Naive thymus-derived CD4-positive, alpha-beta T cell (primary cell): ENCODE measurements at places on chromosomes 6 and 20. TPM values are rescaled to one million over a fixed set of nuclear protein-coding genes. Genes with fewer than 3 reads are reported as not detected.

Gene SRMS
- not detected in 2 replicates for total RNA-seq

- DNase-seq, result no peak
These were observed 251.4 kb upstream of the MANEA start for GRCh38 chr6:95325916-95326315.

- no peak for DNase-seq
These were observed 93.1 kb downstream of the PRND start for GRCh38 chr20:4814696-4815252.

Gene WFDC13
- total RNA-seq, result not detected in 2 replicates

DNA sequence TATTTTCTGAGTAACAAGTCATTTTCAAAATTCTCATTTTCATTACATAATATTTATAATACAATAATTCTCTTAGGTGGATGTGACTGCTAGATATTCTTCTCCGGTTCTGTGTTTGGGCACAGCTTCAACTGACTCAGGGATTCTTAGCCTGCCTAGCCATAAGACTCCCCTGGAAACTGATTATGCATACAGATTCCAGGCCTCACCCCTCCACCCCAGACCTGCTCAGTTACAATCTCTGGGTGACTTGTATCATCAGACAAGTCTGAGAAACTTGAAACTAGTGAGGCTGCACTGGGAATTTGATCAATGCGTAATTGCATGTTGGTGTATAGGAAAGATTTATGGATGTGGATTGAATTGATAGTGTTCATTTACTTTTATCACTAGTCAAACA is 25.4 kb downstream of the FLRT3 start:
- no peak for DNase-seq

Gene OR12D2
- not detected for total RNA-seq

DNA sequence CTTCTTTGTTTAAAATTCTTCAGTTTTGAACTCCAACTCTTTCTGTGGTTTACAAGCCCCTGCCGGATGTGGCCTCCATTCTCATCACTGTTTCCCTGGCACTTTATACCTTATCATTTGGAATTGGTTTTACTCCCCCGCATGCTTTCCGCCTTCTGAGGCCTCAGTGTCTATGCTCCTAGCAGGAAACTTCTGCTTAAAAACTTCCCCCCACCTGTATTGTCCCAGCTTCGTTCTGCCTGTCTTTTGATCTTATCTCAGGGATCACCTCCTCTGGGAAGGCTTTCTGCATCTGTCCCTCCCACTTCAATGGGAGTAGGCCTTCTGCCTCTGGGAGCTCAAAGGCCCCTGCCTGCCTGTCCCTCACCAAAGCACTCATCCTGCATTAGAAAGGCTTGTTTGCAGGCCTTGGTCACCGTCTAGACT is 3.4 kb upstream of the ANGPT4 start:
- DNase-seq, result no peak

GRCh38 chr6:9316831-9317230 is 881.5 kb upstream of the SLC35B3 start:
- DNase-seq, result no peak

DNA sequence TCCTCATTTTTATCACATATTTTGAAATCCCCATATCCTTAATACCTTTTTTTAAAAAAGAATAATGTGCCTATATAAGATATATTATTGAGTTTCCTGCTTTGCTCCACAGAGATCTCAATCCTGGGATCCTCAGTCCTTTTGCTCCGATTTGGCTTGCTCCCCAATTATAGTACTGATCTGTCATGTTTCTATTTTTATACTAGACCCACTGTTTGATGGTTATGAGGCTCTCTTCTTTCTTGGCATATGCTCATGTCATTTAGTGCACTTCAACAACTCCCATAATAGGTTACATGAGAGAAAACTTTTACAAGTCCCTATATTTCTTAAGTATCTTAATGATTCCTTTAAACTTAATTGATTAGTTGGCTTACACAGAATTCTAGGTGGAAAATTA is 958.5 kb upstream of the EPHA7 start:
- no peak for DNase-seq

GRCh38 chr6:27163834-27164233 is 83.7 kb upstream of the PRSS16 start:
- DNase-seq, result no peak

Gene ENPP1
- 0.13 TPM for total RNA-seq

GRCh38 chr20:10761232-10761631 is 87.4 kb upstream of the JAG1 start:
- no peak for DNase-seq

DNA sequence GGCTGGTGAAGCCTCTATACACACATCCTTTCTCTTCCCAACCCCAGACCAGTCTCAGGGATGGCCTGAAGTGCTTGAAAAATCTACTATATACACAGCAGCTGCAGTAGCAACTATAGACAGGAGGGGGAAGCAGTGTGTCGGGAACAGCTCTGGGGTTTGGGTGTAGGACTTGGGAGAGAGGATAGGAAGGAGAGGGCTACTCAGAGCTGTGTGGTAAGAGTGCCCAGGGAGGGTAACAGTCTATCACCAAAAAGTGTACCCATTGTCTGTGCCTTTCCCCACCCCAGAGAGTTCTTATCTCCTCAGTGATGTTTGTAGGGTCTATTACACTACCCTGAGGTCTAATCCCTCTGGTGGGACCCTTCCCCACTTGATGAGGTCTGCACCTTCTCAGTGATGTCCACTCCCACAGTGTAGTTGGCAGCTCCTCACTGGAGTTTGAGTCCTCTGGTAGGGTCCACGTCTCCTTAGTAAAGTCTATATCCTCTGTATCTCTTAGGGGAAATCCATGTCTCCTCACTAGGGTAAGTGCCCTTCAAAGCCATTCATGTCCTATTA is 1.5 kb upstream of the GGT7 start:
- DNase-seq, result peak; percentile 48

Gene CTCFL
- not detected for total RNA-seq

Gene SLC17A1
- not detected for total RNA-seq

- no peak for DNase-seq
These were observed 17.6 kb downstream of the ZHX3 start for GRCh38 chr20:41299899-41300298.

DNA sequence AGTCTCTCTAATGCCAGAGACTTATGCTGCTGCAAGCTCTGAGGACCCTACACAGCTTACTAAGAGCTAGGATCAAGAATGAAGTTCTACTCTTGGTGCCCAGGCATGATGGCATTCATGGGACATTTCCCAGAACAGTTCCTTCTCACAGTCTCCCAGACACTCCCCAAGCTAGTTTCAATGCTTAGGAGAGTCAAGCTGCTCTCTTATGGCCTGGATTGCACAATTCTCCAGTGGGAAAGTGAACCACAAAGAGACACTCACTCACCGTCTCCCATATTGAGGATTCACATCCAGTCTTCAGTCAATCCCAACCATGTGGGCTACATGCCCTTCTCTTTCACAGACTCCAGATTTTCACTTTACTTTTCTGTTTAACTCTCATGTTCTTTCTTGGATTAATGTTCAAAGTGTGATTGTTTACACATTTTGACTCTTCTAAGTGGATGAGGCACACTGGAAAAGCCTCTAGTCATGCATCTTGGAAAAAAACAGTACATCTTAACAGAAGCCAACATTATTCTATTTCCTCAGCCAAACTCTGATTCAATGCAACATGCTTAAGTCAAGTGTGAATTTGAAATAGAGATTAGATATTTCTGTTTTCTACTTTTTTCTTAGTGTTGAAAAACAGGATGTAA is 447.8 kb upstream of the BTBD3 start:
- no peak for DNase-seq

DNA sequence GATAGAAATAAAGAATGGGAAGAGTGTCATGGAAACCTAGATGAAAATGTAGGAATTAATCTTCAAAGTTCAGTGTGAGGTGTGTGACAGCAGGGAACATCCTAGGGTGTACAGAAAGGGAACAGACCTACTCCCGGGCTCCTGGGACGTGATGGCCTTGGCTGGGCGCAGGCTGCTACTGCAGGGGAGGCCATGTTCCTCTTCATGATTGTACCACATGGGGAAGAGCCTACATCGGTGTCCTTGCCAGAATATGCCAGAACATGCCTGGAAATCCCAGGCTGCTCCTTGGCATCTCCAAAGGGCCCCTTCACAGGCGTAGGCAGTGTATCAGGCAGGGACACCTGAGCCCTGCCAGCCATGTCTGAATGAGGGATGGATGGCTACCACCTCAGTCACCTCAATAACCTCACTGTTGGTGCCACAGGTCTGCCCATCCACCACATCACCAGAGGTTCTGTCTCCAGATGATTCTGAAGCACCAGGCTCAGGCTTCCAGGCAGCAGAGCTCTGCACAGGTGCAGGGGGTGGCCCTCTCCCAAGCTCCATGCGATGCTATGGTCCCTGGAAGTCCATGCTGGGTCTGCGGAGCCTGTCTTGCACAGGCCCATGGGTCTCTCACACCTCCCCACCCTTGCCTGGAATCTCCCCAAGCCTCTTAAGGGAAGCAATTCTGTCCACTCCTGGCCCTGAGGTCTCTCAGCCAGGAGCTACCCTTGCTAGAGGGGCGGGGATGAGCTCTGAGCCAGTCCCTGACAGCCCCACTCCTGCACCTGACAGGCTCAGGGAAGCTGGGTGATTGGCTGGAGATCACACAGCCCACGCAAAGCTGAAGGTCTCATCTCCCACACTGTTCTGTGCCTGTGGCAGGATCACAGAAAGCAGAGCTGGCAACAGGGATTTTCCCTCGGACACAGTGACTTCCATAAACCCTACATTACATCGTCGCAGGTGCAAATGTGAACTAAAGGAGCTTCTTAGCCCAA is 20.2 kb downstream of the RAMACL start:
- DNase-seq, result no peak

DNA sequence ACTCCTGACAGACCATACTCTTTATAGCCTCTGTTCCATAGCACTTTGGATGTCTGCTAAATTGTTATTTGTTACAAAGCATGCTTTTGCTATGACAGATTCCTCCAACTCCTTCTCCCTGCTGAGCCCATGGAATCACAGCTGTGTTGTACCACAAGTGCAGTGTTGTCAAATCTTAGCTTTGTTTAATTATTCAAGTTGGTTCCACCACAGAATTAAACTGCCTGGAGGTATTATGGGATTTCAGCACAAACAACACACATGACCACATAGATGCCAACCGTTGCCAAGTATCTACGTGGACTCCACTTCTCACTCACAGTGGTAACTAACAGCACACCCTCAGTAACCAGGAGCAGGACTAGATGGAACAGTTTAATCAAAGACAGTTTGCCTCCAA is 32.7 kb upstream of the MARCKS start:
- no peak for DNase-seq

Gene ZBTB12
- total RNA-seq, result 2.5 and 2.8 TPM in 2 replicates

- no peak for DNase-seq
These were observed 46.2 kb upstream of the GGTLC1 start for GRCh38 chr20:24034820-24035219.

Gene EYS
- not detected in 2 replicates for total RNA-seq

- DNase-seq, result peak; percentile 59
These were observed at the start of gene ENPP5 for GRCh38 chr6:46170357-46171289. Gene ENPP5 (minus strand): TSS chr6:46170980. CDS start chr6:46168262, 2,718 bp downstream.

DNA sequence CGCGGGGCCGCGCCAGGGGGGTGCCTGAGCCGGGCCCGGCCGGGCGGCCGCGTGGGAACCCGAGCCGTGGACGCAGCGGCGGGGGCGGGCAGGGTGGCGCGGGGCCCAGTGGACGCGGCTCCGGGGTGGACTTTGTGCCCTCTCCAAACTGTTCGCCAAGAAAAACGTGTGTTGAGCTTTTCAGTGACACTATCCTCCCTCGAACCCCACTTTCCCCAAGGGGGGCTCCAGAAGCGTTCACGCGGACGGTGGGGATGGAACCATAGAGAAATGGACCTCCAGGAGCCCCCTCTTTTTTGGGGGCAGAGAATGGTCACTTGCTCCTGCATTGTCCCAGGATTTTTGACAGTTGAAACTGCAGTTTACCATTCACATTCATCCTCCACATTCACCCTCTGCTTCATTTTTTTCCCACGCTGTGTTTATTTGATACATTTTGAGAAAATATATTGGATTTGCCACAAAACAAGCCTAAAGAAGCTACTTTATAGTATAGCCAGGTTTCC is 2.9 kb upstream of the HIVEP1 start:
- DNase-seq, result no peak

DNA sequence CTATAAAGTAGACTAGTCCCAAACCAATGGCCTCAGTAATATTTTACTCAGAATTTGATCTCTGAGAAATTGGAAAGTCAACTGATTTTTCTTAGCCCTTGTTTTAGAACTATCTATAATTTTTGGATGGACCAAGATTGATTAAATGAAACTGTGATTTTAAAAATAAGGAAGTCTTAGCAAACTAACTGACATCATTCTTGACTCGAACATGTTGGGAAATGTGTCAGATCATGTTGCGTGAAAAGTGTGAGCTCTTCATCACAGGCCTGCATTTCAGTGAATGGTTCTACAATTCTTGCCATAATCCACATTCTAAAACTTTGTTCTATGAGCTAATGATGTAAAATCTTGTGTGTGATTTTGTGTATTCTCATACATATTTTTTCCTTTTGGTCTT is 11.0 kb downstream of the TNFAIP3 start:
- DNase-seq, result no peak

Gene PAK1IP1
- total RNA-seq, result 15.2 and 16.9 TPM in 2 replicates

Gene HTR1E
- total RNA-seq, result not detected in 2 replicates

DNA sequence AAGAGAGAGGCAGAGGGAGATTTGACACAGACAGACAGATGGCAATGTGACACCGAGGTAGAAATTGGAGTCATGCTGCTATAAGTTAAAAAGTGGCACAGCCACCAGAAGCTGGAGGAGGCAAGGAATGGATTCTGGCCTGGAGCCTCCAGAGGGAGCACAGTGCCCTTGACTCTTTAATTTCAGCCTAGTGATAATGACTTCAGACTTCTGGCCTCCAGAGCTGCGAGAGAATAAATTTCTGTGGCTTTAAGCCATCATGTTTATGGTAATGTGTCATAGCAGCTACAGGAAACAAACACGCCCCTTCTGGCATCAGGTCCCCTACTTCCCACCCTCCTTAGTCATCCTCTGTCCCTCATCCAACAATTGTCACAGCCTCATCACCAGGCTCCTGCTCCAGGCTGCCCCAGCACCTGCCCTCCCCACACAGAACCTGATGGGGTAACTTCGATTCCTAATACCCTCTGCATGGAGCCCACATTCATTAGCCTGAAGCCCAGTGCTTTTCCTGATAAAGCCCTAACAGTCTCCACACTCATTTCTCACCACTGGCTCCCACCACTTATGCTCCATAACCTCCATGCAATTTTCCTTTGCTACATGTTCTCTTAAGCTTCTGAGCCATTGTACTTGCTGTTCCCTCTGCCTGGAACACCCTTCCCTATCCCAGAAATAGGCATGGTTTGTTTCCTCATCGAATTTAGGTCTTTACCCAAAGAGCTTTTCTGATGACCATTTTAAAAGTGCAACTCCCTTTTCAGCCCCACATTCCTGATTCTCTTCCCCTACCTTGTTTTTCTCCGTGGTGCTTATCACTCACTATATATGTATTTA is 69.7 kb upstream of the TOX2 start:
- no peak for DNase-seq

DNA sequence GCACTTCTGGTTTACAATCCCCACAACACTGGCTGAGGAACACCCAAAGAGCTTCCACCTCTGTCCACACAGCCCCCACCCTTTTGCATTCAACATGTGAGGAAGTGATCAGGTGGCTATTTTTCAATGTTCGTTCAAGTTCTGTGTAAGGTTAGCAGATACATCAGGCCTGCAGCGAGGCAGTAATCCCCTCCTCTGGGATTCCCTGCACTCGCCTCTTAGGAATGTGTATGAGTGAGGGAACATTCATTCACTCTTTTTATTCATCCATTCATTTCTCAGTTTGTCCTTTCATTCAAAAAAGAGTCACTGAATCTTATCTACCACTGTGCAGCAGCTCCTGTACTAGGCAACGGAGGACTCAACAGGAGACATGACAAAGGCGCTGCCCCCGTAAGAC is 236.4 kb upstream of the PRDM1 start:
- no peak for DNase-seq

- no peak for DNase-seq
These were observed 34.0 kb downstream of the RSPO4 start for GRCh38 chr20:967796-968742.
